ENCODE measurements at places on chromosomes 11 and 22.

GRCh38 chr11:108709741-108710140, 44.9 kb downstream of the DDX10 start:
- no peak for DNase-seq

DNA sequence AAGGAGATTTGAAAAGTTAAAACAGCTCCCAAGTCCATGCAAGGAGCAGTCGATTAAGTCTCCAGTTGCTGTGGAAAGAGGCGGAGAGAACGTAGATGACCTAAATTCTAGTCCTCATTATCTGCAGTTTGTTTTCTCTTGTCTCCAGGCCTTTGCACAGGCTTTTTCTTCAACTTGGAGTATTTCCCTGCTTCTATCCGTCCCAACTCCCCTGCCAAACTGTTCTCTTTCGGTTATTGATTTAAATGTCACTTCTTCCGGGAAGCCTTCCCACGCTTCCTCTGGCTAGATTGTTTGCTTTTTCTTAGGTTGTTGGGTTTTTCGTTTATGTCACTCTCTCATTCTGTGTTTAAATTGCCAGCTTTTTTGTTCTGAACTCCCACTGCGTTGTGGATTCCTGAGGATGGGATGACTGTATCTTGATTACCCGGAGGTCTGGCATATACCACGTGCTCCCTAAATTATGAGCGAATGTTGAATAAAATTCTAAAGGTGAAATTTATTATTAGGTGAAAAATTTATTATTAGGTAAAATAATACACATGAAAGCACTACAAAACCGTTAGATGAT, 463 bp downstream of the TMEM126B start:
- DNase-seq: no peak

GRCh38 chr11:123561431-123561800, 93.0 kb downstream of the SCN3B start:
- DNase-seq: no peak

DNA sequence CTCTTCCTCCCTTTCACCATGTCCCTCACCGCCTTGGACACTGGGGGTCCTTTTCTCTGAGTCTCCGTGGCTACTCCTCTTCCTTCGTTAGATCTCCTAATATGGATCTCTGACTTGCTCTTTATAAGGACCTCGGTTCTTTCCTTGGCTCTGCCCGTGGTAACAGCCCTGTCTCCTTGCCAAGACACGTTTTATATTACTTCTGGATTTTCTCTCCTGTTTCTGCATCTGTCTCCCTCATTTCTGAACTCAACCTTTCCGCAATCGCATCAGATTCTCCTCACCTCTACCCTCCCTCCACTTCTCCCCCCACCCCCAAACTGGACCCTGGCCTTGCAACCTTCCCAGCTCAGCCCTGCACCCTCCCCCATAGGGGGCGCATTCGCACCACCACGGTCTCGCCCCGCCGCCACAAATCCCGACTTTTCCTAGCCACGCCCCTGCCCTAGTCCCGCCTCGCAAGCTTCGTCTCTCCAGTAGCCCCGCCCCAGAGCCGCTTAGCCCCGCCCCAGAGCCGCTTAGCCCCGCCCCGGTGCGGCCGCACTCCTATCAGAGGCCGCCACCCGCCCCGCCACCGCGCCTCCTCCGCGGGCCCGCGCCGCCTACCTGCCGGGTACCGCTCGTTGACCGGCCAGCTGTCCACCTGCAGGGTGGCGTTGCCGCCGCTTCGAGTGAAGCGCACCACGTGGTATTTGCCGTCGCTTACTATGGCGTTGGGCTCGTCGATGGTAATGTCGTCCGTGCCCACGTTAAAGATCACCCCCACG, 39.0 kb downstream of the SLC22A12 start:
- DNase-seq: no peak

DNA sequence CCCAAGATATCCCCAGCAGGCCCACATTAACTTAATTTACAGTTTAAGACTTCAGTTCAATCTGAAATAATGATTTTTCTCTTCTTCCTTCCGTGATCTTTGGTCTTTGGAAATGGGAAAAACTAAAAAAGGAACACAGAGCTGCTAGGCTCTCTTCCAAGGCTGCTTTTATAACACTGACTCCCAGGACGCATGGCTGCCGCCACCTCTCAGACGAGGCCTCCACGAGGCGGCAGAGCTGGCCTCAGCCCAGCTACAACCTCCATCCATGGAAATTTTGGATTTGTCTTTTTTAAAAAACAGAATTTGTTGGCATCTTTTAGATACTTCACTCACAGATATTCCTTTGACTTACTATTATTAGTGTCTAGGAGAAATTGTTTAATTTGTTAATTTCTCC, 385.5 kb upstream of the SYN3 start:
- DNase-seq: no peak

DNA sequence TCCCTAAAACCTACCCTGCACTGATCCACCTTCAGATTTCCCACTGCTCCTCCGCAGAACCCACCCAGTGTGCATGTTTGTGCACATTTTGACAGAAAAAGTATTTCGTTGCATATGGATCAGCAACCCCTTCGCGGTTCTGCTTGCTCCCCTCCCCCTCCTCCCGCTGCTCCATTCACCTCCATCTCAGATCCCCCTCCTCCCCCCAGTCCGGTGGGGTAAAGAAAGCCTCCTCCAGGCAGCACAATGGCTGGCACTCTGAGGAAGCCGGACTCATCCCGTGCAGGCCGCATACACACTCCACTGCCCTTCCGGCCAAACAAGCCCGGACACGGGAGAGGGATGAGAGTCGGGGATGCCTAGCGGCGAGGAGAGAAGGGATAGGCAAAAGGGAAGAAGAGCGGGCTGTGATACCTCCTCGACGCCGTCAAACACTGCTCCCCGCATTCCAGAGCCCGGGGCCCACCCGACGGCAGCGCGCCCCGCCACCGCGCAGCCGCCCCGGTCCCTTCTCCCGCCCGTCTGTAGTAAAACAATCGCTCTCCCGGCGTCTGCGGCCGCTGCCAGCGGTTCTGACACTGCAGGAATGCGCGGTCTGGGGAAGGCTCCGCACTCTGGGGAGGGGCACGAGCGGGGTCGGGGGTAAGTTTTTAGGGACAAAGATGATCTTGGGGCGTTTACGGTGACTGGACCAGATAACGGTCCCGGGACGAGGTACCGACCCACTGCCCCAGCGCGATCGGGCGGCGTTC, 915 bp downstream of the FEZ1 start:
- DNase-seq: no peak

- DNase-seq: no peak
Observed at GRCh38 chr11:113839842-113840241, 35.5 kb downstream of the USP28 start.

- no peak for DNase-seq
Observed at GRCh38 chr11:78567209-78567608, 7.5 kb downstream of the NARS2 start.

- DNase-seq: no peak
Observed at GRCh38 chr11:74905326-74905725, 43.6 kb downstream of the XRRA1 start.
